ENCODE measurements at places on chromosomes 11 and 22.

GRCh38 chr11:94521684-94522083 lies 9.4 kb downstream of the C11orf97 start:
- DNase-seq: no peak

- no peak for DNase-seq
Observed at GRCh38 chr11:34601085-34601444, 19.8 kb upstream of the EHF start.

DNA sequence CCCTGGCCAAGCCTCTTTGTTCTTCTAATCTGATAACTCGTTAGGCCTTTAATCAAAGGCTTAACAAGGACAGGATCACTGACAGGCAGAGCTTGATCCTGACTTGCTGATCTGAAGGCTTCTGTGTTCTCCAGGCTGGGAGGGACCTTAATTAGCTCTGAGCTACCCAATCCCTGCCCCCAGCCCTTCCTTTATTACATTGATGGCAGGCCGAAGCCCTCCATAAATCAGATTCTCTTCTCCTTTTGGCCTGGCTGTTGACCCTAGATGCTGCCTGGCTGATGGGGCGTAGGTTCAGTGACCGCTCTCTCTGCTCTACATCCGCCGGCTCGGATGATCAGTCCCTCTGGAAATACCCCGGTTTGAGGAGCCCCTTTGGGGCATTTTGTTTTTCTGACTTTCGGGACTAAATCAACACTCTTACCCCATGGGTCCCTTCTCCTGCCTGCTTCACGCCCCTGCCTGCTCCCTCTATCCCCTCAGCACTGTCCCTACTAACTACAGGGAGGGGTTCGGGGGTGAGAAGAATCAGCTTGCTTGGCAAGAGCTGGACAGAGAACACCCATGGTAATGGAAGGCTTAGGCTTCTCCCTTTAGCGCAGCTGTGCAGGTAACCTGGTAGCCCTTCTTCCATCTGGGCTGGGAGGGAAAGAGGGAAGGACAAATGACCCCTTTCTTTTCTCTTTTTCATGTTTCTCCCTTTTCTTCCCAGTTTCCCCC lies 10.0 kb upstream of the RRM1 start:
- no peak for DNase-seq

- no peak for DNase-seq
Observed at GRCh38 chr11:110317516-110317932, 21.1 kb upstream of the RDX start.

DNA sequence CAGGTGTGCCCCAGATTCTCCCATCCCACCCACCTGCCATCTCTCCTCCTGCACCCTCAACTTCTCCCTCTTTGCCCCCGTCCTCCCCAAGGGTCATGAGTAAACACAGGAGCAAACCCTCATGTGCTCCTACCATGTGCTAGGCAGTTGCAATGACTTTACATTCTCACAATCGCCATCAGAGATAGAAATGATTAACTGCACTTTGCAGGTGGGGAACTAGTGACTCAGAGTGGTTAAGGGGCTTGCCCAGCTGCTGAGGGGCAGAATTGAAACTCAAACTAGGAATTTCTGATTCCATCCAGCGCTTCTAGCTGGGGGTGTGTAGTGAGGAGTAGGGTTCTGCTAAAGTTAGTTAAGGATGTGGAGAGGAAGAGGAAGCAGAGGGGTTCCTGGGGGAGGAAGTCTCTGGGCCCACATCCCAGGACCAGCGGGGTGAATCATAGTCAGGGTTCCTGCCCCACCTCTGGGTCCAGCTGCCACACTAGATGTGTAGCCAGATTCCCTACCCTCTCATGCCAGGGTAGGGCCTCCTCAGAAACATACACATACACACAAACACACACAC lies 16.0 kb upstream of the PRG2 start:
- peak; percentile 80 for DNase-seq

Data from kidney epithelial cell (primary cell).